Right atrium auricular region (tissue), 2 donors: ENCODE measurements at places on chromosomes 11 and 22. TPM values are rescaled to one million over a fixed set of nuclear protein-coding genes. Genes with fewer than 3 reads are reported as not detected.

CASP1 gene
- total RNA-seq = 8.8 TPM

CYB5R2 gene
- 4.0 TPM for total RNA-seq

KCTD21 gene
- 9.8 TPM for total RNA-seq

CCDC81 gene
- total RNA-seq = not detected

DNA sequence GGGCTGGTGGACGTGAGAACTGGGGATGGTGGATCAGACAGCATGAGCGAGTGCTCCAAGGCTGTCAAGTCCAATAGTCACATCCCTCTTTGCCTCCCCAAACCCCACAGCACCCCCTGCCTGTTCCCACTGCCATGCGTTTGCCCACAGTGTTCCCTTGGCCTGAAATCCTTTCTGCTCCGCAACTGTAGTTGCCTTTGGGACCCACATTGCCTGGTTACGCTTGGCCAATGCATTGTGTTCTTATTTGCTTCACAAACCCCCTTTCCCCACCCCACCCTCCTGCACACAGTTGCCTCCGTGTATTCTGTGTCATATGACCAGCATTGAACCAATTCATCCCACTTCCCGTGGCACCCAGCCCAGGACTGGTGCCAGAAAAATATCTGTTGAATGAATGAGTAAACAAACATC lies 2.1 kb upstream of the KIAA0930 start:
- H3K4me3 ChIP-seq = no peak overlapping the region
- H3K36me3 ChIP-seq = no peaks in the 10 kb centered on the region
- DNase-seq = no peak
- H3K27ac ChIP-seq = no peak overlapping the region

- H3K4me1 ChIP-seq = peaks cover 28% of the 10 kb centered on the region
- no peaks in the 10 kb centered on the region for H3K27me3 ChIP-seq
- no peak for DNase-seq
- H3K4me3 ChIP-seq = peak overlapping the region; percentile 92
- peak overlapping the region; percentile 86 for H3K27ac ChIP-seq
Observed at GRCh38 chr22:50201191-50202129, 649 bp downstream of the SELENOO start.

GRCh38 chr11:88555018-88555828 lies 217.7 kb upstream of the CTSC start:
- DNase-seq = peak; percentile 61
- no peaks in the 10 kb centered on the region for H3K36me3 ChIP-seq
- no peak overlapping the region for H3K4me3 ChIP-seq
- no peak overlapping the region for H3K27ac ChIP-seq
- H3K4me1 ChIP-seq = no peaks in the 10 kb centered on the region

- no peak overlapping the region for H3K4me3 ChIP-seq
- H3K4me1 ChIP-seq = peaks cover 13% of the 10 kb centered on the region
- H3K27ac ChIP-seq = no peak overlapping the region
- DNase-seq = no peak
- no peaks in the 10 kb centered on the region for H3K36me3 ChIP-seq
Observed at GRCh38 chr11:62421996-62422395, 3.2 kb downstream of the SCGB1A1 start.

DNA sequence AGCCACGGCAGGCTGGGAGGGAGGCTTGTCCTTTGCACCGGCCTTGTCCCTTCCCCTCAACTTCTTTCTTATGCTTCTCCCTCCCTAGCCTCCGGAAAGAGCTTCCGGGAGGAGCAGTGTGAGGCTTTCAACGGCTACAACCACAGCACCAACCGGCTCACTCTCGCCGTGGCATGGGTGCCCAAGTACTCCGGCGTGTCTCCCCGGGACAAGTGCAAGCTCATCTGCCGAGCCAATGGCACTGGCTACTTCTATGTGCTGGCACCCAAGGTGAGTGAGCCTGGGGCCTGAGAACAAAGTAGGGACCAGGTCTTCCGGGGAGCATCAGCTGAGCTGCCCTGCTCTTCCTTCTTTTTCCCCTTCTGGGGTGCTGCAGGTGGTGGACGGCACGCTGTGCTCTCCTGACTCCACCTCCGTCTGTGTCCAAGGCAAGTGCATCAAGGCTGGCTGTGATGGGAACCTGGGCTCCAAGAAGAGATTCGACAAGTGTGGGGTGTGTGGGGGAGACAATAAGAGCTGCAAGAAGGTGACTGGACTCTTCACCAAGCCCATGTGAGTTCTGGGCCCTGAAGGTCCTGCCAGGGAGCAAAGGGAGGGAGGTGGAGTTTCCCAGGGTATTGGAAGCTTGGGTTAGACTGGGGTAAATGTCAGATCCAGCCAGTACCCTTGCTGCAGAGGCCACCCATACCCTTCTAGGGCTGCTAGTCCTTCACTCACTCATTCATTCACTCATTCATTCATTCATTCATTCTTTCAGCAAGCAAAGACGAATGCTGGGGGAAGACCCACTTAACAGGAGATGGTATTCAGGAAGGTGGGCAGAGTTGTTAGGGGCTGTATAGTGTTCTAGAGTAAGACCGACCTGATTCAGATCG lies 22.6 kb downstream of the ADAMTS15 start:
- H3K36me3 ChIP-seq = peaks cover 70% of the 10 kb centered on the region
- no peaks in the 10 kb centered on the region for H3K4me1 ChIP-seq
- no peaks in the 10 kb centered on the region for H3K27me3 ChIP-seq
- DNase-seq = peak; percentile 55
- no peak overlapping the region for H3K4me3 ChIP-seq

GRCh38 chr11:111620518-111620917 lies 18.3 kb downstream of the SIK2 start:
- H3K4me3 ChIP-seq = no peak overlapping the region
- no peak for DNase-seq
- no peaks in the 10 kb centered on the region for H3K27me3 ChIP-seq
- H3K36me3 ChIP-seq = peaks cover 64% of the 10 kb centered on the region

GRCh38 chr11:133747409-133747808 lies 97.9 kb downstream of the SPATA19 start:
- DNase-seq = no peak

DNA sequence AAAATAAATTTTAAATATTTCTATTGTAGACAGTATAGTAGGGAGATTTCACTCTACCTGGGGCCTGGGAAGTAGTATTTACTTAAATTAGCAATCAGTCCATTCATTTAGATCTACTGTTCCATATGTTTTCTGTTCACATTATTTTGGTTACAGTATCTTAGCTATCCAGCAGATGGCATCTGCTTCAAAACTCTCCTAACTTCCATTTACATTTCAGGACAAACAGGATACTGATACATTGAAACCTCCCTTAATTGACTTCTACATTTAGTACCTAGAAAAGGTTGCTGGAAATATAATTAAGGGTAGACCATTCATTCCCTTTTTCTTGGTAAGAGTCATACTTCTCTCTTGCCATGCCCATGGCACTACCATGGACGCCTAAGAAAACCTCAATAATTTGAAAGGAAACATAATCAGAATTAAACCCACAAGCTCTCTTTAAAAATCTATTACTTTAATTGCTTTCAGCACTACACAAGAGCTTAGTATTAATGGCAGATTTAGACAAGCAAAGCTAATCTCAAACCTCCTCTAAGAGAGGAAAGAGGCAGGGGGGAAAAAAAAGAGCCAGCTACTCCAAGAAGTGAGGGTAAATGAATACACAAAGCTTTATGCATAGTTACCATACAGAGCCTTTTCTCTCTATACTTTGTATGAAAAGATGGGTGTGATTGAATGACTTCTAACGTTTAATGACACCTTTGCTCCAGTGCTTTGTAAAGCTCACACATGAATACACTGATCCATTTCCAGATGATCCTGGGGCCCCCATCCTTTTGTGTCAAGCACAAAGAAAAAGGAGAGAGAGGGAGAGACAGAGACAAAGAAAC lies 131.2 kb upstream of the MTMR2 start:
- no peak overlapping the region for H3K4me3 ChIP-seq
- no peaks in the 10 kb centered on the region for H3K36me3 ChIP-seq
- no peaks in the 10 kb centered on the region for H3K27me3 ChIP-seq
- H3K27ac ChIP-seq = no peak overlapping the region

DNA sequence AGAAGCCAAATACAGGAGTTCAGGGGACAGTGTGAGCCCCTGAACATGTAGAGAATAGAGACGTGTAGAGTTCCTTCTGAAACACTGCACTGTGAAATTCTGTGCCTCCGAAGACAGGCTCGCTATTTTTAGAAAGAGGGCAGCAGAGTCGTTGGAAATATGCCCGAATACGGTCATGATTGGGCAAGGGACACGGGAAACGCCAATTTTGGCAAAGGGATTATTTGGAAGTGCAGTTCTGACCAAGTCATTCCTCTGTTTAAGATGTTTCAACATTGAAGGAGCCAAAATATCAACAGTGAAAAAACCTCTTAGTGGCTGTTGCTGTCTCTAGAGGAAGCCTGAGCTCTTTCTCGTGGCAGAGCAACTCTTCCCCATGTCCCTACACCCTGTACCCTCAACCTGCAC lies 9.5 kb upstream of the CBX6 start:
- H3K4me3 ChIP-seq = no peak overlapping the region
- no peaks in the 10 kb centered on the region for H3K27me3 ChIP-seq
- DNase-seq = peak; percentile 90
- no peaks in the 10 kb centered on the region for H3K36me3 ChIP-seq
- H3K27ac ChIP-seq = peak overlapping the region; percentile 93

DNA sequence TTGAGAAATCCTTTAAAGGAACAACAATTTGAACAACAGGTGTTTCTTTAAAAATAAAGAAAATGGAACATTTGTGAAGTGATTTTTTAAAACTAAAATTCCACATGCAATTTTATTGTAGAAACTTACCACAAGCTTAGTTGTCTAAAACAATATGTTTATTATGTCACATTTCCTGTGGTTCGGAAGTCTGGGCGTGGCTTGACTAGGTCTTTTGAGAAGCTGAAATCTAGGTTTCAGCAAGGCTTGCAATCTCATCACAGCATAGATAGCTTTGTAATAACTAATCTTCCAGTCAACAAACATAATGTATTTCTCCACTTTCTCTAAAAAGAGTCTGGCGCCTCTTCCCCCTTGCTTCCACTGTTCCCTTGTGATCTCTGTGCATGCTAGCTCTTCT lies 27.0 kb downstream of the MS4A6A start:
- H3K27me3 ChIP-seq = no peaks in the 10 kb centered on the region
- no peak for DNase-seq
- no peaks in the 10 kb centered on the region for H3K4me1 ChIP-seq
- H3K27ac ChIP-seq = no peak overlapping the region
- H3K36me3 ChIP-seq = no peaks in the 10 kb centered on the region

DNA sequence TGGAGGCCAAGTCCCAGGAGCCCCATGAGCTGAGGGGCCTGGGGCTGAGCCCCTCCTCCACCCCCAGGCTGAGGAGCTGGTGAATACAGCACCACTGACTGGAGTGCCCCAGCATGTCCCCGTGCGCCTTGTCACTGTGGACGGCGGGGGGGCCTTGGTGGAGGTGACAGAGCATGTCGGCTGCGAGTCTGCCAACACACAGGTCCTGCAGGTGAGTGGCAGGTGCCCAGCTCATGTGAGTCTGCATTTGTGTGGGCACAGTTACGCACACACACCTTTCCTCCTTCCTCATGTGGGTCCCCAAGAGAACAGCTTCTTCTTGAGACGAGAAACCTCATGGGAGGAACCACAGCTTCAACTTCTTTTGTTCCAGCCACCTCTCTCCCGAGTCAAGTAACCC lies 7.7 kb downstream of the TMEM132A start:
- H3K4me1 ChIP-seq = no peaks in the 10 kb centered on the region
- DNase-seq = no peak
- no peak overlapping the region for H3K27ac ChIP-seq

DNA sequence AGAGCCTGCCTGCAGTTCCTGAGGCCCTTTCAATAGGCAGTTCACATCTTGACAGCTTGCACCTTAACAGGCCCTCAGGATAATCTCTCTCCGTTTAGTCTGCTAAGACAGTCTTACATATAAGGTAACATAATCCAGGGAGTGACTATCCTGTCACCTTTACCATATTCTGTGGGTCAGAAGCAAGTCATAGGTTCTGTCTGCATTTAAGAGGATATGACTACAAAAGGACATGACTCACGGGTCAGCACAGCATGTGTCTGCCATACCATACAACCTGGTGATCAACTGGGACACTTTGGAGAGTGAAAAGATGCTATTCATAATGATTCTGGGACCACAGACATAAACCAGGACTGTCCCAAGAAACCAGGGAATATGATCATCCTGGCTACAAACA lies 611.1 kb downstream of the SOX6 start:
- H3K4me3 ChIP-seq = no peak overlapping the region
- DNase-seq = no peak
- H3K27ac ChIP-seq = no peak overlapping the region
- H3K4me1 ChIP-seq = no peaks in the 10 kb centered on the region
- no peaks in the 10 kb centered on the region for H3K27me3 ChIP-seq

DNA sequence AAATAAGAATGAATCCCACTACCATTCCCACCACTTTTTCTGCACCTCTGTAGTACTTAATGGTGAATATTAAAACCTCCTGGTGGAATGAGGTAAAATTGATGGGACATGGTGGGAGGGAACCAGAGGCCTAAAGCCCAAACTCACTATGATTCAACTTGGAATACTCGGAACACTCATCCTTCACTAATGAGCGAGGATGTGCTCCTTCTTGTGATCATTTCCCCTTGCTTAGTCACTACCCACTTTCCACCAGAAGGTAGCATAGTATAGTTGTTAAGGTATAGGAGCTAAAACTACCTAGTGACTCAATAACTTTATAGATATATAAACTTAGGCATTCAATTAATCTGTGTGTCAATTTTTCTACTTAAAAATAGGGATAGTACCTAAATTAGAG lies 728.9 kb downstream of the OPCML start:
- no peaks in the 10 kb centered on the region for H3K27me3 ChIP-seq
- no peak overlapping the region for H3K4me3 ChIP-seq
- H3K36me3 ChIP-seq = no peaks in the 10 kb centered on the region
- H3K4me1 ChIP-seq = no peaks in the 10 kb centered on the region
- DNase-seq = no peak

GRCh38 chr11:66321606-66322005 lies 4.8 kb upstream of the CD248 start:
- H3K4me3 ChIP-seq = no peak overlapping the region
- no peaks in the 10 kb centered on the region for H3K4me1 ChIP-seq
- no peak overlapping the region for H3K27ac ChIP-seq

DNA sequence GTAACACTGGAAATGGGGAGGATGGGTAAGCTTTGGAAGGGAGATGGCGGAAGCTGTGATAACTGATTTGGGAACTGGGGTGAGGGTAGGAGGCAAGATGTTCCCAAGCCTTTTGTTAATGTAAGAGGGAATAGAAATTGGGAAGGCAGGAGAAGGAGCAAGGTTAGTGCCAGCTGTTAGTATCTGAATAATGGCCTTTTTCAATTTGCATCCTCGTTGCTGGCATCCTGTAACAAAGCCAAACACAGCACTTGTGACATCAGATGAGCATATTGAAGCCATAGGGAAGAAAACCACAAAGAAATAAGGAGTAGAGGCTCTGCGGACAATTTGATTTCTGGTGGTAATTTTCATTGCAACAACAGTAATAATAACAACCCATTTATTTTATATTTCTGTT lies 70.9 kb upstream of the CLMP start:
- no peaks in the 10 kb centered on the region for H3K27me3 ChIP-seq
- H3K27ac ChIP-seq = no peak overlapping the region
- H3K36me3 ChIP-seq = no peaks in the 10 kb centered on the region
- no peak for DNase-seq
- no peak overlapping the region for H3K4me3 ChIP-seq
